Stimulated activated CD8-positive, alpha-beta memory T cell treated with anti-CD3 and anti-CD28 coated beads, Interleukin-4, amount 100 ng/mL, for 48 hours (primary cell): ENCODE measurements at places on chromosomes 4 and X.

DNA sequence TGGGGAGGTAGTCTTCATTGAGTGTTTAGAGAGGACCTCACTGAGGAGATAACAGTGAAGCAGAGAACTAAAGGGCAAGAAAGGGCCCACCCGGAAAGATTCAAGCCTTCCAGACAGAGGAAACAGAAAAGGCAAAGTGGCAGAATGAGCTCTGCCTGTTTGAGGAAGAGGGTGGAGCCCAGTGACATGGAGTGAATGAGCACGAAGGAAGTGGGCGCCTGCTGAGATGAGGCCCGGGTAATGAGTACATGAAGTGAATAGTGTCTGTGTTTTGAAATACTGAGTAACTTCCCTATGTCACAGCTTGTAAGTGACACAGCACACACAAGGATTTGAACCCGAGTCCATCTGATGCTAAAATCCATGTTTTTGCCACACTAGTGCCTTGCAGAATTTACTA, 32.5 kb upstream of the TLR2 start:
- peak; percentile 59 for DNase-seq

GRCh38 chr4:89266128-89266527, 41.5 kb downstream of the GPRIN3 start:
- no peak for DNase-seq

GRCh38 chr4:41719417-41719816, 29.1 kb downstream of the PHOX2B start:
- no peak for DNase-seq

- no peak for DNase-seq
Observed at GRCh38 chrX:6226596-6227452, 1.8 kb downstream of the NLGN4X start.

DNA sequence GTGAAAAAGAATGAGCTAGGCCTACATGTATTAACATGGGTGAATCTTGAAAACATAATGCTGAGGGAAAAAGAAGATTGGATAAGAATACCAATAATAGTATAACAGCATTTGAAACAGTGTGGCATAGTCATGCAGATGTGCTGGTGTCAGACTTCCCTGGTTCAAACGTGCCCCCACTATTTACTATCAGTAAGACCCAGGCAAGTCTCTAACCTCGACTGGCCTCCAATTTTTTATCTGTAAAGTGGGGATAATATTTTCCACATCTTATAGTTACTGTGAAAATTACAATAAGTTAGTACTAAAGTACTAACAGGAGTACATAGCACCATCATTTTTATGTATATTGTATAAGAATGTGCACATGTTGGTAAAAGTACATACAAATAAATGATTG, 17.0 kb upstream of the SLAIN2 start:
- DNase-seq, result no peak

- no peak for DNase-seq
Observed at GRCh38 chrX:68808686-68809357, 20.0 kb upstream of the EFNB1 start.

GRCh38 chr4:112060212-112060611, 85.0 kb upstream of the FAM241A start:
- no peak for DNase-seq
